ENCODE measurements at places on chromosomes 12 and 14.

GRCh38 chr12:46779879-46780278, 45.9 kb downstream of the SLC38A4 start:
- DNase-seq: no peak

DNA sequence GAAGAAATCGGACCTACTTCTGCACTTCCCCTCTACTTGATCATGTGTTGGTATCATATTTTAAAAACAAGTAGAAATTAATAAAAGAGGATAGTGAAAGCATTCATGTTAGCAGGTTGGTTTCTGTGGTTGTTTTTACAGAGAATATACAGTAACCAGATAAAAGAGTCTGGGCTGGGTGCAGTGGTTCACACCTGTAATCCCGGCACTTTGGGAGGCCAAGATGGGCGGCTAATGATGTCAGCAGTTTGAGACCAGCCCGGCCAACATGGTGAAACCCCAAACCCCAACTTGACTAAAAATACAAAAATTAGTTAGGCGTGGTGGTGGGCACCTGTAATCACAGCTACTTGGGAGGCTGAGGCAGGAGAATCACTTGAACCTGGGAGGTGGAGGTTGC, 55.9 kb downstream of the LRP6 start:
- DNase-seq: no peak

GRCh38 chr14:75295491-75296345, 17.1 kb downstream of the FOS start:
- DNase-seq: no peak

GRCh38 chr12:80589077-80589476, 118.4 kb upstream of the MYF6 start:
- no peak for DNase-seq

GRCh38 chr14:77613201-77613600, 3.2 kb downstream of the SPTLC2 start:
- DNase-seq: no peak

DNA sequence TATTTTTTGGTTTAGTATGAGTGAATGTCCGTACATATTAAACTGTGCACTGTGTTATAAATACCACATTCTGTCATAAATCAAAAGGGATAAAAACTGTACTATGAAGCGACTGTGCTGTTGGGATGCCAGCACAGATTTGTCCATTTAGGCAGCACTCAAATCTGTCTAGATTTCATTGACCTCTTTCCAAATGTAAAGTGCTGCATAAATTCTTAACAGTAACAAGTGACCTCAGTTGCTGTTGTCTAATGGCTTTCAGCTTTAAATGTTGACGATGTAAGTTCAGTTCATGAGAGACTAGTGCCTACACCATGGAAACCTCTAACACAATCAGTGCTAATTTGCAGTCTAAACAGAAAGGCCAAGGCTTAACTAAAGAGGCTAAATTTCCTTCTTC, 531.4 kb upstream of the LMO3 start:
- DNase-seq: no peak

- DNase-seq: no peak
Observed at GRCh38 chr12:131948166-131948712, 1.5 kb upstream of the EP400 start.

DNA sequence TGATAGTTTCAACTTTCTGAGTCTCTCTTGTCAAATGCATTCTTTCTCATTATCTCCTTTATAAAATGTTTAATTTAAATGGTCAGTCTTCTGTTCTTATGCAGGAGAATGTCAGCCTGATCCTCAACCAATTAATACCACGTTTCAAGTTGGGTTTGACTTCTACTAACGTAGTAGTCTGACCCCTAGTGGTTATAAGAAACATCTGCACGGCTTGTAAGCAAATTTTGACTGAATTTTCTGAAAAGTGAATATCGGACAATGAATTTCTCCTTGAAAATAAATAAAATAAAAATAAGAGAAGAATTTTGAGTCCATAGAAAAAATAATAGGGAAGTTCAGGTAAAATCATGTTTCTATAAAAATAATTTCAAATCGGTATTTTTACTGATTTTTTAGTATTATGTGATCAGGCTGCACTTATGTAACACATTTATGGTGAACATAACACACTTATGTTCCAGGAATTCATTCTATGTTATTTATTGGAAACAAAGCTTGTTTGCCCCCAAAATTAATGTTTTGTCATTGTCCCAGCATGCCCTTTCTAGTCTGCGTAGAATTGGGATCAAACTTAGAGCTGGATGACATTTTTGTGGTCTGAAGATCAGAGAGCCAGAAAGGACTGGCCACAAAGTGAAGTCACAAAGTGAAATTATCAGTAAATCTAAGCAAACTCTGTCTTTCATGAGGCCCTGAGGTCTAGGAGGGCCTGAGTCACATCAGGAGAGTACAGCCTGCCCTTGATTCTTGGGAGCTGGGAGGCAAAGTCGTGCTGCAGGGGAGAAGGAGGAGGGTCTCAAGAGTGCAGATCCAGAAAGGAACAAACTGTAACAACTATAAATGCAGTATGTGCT, 101.2 kb upstream of the STXBP6 start:
- peak; percentile 46 for DNase-seq

DNA sequence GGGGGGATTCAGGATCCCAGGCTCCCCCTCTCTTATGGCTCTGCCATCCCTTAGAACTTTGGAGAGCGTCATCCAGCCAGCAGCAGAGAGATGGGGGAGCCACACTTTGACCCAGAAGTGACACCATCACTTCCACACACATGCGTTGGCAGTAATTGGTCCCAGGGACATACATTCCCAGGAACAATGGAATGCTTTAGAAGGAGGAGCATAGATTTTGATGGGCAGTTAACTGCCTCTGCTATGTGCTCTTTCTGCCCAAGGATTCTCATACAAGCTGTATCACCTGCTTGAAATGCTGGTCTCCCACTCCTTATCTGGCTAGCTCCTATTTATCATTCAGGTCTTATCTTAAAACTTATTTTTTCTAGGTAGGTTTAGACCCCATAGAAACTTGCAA, 109.0 kb upstream of the RPH3A start:
- DNase-seq: no peak

DNA sequence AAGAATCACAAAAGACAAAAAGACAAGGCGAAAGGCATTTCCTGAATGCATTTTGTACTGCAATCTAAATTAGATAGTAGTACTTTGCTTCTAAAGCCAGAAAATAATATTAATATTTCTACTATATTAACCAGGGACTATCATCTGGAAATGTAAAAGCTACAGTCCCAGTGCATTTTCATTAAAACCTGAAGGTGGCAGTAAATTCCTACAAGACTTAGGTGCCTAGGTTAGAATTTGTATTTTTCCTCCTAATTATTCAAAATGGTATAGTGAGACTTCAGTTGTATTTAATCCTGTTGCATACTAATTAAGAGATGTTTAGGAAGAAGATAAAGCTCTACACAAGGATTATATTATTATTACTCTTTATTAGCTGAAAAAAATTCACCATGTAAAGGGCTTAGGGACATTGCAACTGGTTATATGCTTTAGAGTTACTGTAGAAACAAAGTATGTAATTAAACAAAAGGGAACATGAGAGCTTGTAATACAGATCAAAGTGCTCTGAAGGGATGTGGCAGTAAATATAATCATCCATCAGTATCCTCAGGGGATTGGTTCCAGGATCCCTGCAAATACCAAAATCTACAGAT, 53.6 kb downstream of the BRMS1L start:
- no peak for DNase-seq

- DNase-seq: no peak
Observed at GRCh38 chr14:60859525-60859924, 121.4 kb downstream of the TRMT5 start.

- no peak for DNase-seq
Observed at GRCh38 chr12:77531912-77532311, 298.8 kb upstream of the NAV3 start.

- DNase-seq: no peak
Observed at GRCh38 chr12:46773586-46774321, 52.0 kb downstream of the SLC38A4 start.
